ENCODE measurements at places on chromosomes 16 and 17.

DNA sequence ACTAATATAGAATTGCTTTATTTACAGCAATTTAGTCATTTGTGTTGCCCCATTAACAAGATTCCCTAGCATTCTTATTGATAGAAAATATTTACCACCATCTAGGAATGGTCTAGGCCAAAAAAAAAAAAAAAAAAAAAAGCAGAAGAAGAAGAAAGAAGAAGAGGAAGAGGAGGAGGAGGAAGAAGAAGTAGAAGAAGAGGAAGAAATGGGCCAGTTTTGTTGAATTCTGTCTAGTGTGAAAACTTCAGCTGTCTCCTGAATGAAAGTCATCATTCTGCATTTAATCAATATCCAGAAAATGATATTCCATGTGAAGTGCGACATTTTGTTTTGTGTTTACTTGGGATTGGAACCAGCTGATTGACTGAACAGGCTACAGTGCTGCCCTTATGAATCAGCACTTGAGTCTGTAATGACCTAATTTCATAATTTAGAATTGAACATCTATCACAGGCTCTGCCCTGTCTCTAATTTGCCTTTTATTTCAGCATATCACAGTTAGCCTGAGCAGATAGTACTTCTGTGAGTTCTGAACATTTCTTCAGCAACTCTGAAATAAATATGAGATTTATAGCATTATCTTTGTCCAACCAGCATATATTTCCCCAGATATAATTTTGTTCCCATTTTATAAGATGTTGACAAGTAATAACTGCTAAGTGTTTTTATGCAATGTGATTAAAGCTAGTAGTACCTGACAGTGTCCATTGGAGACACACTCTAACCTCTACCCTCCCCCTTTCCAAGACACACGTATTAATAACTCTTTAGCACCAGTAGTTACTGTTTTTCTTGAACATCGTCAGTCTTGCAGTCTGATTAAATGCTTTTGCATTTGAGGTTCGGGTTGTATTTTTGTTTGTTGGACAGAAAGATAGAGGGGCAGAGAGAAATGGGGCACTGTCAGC is 5.9 kb downstream of the ANKFN1 start:
- DNase-seq = no peak

- DNase-seq = no peak
Measured at GRCh38 chr17:43689131-43689530, 27.4 kb upstream of the MEOX1 start.

DNA sequence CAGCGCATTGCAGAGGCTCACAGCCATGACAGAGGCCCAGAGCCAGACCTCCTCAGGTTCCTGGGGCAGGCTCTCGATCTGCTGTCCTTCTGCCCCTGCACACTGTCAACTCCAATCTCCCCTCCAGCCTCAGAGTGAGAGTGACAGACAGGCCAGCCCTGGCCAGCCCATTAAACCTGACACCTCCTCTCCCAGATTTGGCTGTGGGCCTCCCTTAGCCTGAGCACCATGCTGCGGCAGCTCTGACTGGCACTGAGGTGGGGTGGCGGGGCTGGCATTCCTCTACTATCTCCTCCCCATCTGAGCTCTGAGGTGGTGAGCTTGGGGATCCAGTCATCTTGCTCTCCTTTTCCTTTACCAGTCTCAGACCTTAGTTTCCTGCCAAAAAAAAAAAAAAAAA is 15.5 kb upstream of the C1QL1 start:
- DNase-seq = no peak

DNA sequence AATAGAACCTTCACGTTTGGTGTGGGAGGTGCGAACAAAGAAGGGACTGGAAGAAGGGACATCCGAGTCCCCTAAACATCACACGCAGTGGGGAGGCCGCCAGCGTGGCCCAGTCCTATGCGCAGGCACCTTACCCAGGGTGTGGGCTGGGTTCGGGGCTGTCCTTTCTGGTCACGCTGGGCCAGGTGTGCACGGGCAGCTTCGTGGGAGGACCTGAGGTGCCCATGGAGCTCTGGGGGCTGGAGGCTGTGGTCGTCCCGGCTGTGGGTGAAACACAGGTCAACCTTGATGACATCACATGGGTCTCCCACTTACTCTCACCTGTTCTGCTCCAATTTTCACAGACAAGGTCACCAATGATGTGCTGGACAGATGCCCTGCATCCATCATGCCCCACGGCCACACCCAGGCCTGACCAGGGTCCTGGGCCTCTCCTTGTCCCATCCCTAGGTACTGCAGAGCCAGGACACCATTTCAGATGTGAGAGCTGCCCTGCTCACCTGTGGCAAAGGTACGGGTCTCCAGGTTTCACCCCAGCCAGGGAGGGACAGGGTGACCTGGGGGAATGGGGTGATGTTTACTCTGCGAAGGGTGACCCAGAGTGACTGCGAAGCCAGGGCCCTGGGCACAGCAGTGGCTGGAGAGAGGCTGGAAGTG is 3.1 kb downstream of the CD300C start:
- no peak for DNase-seq

- DNase-seq = peak; percentile 94
Measured at GRCh38 chr17:77420804-77421629, 280.2 kb downstream of the SEC14L1 start.

- no peak for DNase-seq
Measured at GRCh38 chr17:45991341-45991740, 7.7 kb upstream of the STH start.

- DNase-seq = no peak
Measured at GRCh38 chr16:6112700-6113099, 1015.1 kb upstream of the EEF2KMT start.

- no peak for DNase-seq
Measured at GRCh38 chr16:78577630-78578029, 478.2 kb downstream of the WWOX start.

DNA sequence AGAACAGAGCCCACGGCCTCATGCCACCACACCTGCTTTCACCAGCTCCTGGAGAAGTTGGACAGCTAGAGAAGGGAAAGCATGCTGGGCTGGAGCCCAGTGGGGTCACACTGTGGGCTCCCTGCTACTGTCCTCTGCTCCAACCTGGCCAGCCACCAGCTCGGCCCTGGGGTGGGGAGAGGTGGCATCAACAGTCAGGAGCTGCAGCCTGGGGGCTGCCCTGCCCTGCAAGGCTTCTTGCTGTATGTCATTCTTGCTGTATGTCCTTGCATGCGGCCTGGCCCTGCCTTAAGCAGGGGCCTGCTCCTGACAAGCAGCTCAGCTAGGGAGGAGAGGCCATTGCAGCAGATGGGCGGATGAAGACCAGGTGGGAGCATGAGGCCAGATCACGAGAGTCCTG is 50.7 kb upstream of the CCL2 start:
- DNase-seq = no peak

DNA sequence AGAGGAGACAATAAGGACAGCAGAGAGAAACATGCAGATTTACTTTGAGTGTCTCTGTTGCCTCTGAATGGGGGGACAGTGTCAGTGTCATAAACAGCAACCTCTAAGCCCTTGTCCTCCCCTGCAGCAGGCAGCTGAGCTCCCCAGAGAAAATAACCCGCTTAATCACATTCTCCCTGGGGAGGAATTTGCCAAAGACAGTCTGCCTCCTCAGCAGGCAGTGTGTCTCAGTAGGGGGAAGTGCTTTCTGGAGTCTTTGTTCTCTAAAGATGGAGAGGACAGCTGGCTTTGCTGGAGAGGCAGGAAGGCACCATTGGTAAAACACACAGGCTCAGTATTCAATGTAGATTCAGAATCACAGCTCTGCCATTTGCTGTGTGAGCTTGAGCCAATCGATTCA is 16.1 kb downstream of the TEKT5 start:
- no peak for DNase-seq

- DNase-seq = no peak
Measured at GRCh38 chr17:55986817-55987216, 166.5 kb upstream of the ANKFN1 start.

DNA sequence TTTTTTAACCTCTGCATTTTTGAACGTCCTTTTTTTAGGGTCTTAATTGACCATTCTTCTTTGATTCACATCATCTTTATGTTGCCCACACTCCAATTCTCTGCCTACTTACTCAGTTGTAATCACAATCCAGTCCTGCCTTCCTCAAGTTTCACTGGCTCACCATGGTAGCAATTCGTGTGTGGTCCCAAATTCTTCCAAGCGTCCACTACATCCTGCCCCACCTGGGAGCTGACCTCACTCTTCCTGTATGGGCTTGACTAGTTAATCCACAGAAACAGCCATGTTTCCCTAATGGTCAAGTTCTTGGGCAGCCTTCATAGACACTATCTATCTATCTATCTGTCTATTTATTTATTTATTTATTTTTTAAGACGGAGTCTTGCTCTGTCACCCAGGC is 7.1 kb downstream of the TLCD2 start:
- DNase-seq = peak; percentile 19

GRCh38 chr17:64240261-64240740 is 22.8 kb downstream of the TEX2 start:
- DNase-seq = peak; percentile 73

Data from EH (cell line).